ENCODE measurements at places on chromosomes 6 and 20.
A peak's percentile ranks its signal among the peaks of the same experiment; 100 is the strongest.

- no peak for DNase-seq
Measured at GRCh38 chr6:160764847-160765246, 62.8 kb downstream of the PLG start.

- DNase-seq = no peak
Measured at GRCh38 chr20:34978092-34978744, 22.6 kb downstream of the MYH7B start.

DNA sequence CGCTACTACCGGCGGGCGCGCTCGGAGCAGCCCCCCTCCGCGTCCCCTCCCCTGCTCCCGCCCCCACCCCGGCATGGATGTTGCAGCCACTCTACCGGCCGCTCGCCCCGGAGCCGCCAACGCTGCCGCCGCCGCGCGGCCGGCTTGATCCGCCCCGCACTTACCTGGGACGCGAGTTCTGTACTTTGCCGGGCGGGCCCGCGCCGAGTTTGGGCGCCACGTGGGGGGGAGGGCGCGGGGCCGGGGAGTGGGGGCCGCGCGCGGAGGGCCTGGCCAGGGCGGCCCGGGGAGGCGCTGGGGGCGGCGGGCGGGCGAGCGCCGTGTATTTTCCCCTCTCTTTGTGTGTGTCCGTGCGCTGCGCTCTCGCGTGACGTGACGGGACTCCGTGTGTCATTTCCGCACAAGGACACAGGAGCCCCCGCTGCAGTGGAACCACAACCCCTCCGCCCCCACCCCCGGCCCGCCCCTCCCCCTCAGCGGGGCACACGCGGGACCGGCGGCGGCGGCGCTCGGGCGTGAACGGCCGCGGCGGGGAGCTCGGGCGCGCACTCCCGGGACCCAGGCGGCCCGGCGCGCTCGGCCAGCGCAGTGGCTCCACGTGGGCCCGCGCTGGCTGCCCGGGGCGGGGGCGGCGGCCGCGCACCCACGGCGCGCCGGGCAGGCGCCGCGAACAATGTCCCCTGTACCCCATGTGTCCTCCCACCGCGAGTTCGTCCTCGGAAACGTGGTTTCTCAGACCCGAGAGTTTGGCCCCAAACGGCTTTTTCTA lies at the start of gene BEND3:
Gene BEND3 (minus strand): TSS at position 590 of the 769 bp plus-strand sequence. CDS start 16,230 bp downstream, outside the sequence.
- peak; percentile 19 for DNase-seq

- no peak for DNase-seq
Measured at GRCh38 chr6:68760485-68760884, 125.4 kb downstream of the ADGRB3 start.

DNA sequence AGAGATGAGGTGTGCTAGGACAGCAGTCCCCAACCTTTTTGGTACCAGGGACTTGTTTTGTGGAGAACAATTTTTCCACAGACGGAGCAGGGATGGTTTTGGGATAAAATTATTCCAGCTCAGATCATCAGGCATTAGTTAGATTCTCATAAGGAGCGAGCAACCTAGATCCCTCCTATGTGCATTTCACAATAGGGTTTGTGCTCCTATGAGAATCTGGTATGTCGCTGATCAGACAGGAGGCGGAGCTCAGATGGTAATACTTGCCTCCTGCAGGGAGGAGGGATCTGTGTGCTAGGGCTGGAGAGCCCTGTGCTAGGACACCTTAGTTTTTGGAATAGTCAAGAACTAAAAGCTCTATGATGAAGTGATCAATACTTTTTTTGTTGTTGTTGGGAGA lies 2.5 kb downstream of the SMIM13 start:
- no peak for DNase-seq

DNA sequence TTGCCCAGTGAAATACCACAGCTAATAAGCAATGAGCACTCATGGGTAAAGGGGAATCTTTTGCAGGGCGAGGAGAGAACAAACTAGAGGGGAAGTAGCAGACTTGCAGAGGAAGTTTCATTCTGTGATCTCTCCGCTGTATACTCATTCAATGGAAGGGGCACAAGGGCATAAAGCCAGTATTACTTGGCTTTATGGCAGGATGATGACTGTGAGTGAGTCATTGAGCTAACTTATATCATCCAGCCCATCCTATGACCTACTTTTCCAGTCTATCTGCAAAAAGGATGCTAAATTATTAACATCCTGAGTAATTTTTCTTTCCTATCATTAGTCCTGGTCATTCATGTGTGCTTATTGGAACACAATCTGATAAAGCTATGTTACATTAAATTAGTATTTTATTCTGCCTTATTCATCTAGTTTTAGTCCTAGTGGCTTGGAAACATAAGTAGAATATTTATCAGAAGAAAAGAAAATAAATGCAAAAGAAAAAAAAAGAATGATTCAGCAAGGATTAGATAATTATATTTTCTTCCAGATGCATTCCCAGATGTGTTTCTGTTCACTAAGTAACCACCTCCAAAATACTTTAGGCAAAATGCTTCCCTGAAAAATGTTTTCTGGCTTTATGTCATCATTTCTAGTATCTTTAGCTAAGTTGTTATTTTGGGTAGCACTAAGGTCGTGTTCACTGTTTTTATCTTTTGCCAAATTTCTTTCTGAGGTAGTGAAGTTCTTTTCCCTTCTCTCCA lies 471.7 kb downstream of the CDKAL1 start:
- no peak for DNase-seq
